ENCODE measurements at places on chromosomes 7 and 10. TPM values are rescaled to one million over a fixed set of nuclear protein-coding genes. Genes with fewer than 3 reads are reported as not detected.

Gene CASP7
- total RNA-seq: 13.3 TPM

Gene RNF133
- not detected for total RNA-seq

GRCh38 chr7:38070718-38071117, 107.3 kb upstream of the STARD3NL start:
- H3K36me3 ChIP-seq: no peaks in the 10 kb centered on the region
- no peak overlapping the region for H3K27ac ChIP-seq
- peaks cover 11% of the 10 kb centered on the region for H3K27me3 ChIP-seq
- H3K4me3 ChIP-seq: no peak overlapping the region
- H3K4me1 ChIP-seq: no peaks in the 10 kb centered on the region
- no peak for DNase-seq

DNA sequence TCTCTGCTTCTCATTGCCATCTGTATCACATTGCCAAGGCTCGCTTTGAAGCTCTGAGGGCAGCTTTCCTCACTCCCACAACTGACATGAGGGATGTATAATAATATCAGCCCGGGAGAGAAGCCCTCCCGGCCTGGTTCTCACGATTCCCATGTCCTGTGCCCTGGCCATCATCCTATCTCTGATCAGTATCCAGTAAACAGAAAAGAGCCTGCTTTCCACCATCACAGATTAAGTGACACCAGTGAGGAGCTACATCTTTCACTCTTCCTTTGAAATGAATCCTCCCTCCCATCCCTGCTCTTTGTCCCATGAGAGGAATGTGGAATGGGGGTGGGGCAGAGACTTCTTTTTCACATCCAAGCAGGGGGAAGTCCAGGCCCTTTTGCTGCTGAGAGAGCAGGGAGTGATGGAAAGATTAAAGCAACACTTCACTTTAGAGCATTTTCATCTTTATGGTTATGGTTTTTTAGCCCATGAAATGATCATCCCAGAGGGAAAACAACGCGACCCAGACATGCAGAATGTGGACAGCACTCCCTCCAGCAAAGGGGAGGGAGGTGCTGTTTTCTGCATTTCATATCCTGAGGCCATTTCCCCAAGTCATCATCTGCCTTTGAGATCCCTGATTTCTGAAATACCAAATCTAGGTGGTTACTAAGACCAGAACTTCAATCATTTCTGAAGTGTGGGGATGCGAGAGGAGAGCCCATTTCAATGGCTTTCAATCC, 84.6 kb upstream of the LYZL1 start:
- no peak for DNase-seq
- no peaks in the 10 kb centered on the region for H3K36me3 ChIP-seq
- H3K4me1 ChIP-seq: no peaks in the 10 kb centered on the region
- no peak overlapping the region for H3K4me3 ChIP-seq
- no peak overlapping the region for H3K27ac ChIP-seq
- peaks cover 18% of the 10 kb centered on the region for H3K27me3 ChIP-seq

- DNase-seq: no peak
- no peak overlapping the region for H3K27ac ChIP-seq
- H3K4me3 ChIP-seq: no peak overlapping the region
- H3K4me1 ChIP-seq: no peaks in the 10 kb centered on the region
Observed at GRCh38 chr7:33698041-33698440, 207.3 kb upstream of the BMPER start.

DNA sequence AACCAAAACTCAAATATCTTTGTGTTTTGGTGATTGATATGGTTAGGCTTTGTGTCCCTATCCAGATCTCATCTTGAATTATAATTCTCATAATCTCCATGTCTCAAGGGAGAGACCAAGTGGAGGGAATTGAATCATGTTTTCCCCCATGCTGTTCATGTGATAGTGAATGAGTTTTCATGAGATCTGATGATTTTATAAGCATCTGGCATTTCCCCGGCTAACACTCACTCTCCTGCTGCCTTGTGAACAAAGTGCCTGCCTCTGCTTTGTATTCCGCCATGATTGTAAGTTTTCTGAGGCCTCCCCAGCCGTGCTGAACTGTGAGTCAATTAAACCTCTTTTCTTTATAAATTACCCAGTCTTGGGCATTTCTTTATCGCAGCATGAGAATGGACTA, 419.5 kb downstream of the SH2D4B start:
- no peaks in the 10 kb centered on the region for H3K36me3 ChIP-seq
- no peaks in the 10 kb centered on the region for H3K4me1 ChIP-seq
- H3K27me3 ChIP-seq: no peaks in the 10 kb centered on the region
- no peak overlapping the region for H3K4me3 ChIP-seq
- no peak for DNase-seq

Data from activated CD4-positive, alpha-beta memory T cell treated with anti-CD3 and anti-CD28 coated beads for 36 hours (primary cell).